NK-92 treated with Interleukin-12 subunit alpha and Interleukin-12 subunit beta, amount 100 ng/mL, for 24 hours (cell line): ENCODE measurements at places on chromosomes 1 and 21.
A peak's percentile ranks its signal among the peaks of the same experiment; 100 is the strongest.

DNA sequence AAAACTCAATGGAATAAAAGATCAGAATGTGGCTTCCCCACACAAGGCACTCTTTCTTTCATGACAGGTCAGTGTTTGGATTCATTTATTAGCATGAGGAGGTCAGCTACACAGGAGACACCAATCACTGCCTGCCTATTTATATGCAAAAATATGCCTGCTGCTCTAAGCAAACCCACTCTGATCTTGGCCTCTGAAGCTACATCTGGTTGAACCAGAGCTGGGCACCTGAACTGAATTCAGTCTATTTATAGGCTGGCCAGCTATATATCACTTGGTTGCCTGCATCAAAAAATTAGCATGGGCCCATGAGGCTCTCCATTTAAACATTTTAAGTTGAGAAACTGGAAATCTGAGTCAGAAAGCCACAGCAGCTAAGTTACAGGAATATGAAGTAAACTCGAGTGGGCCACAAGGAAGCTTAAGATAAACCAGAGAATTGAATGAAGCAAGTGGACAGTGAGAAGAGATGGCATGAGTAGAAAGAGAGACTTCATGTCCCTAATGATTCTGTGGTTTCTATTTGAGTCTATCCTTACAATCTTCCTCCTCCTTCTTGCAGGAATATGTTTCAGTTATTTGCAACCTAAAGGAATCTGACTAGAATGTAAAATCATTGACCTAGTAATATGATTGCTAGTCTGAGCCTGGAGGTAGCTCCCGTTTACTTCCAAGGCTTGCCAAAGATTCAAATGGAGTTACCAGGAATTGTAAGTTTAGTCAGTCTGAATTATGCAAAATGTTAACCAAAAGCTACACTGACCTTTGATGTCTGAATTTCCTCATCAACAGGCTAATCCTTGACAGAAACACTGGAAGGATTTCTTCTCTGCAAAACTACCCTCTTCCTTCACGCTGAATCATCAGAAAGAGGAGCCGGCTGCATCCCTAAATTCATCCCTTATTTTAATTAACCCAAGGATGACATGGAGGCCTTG lies 17.7 kb downstream of the DDAH1 start:
- no peak for DNase-seq

GRCh38 chr1:10339036-10339567 lies 59.8 kb upstream of the PGD start:
- DNase-seq: no peak

- DNase-seq: no peak
These were observed 72.2 kb downstream of the PLEKHA6 start for GRCh38 chr1:204287466-204287891.

GRCh38 chr1:114100148-114100547 lies 53.5 kb downstream of the SYT6 start:
- DNase-seq: no peak

- no peak for DNase-seq
These were observed 6.3 kb downstream of the C1orf53 start for GRCh38 chr1:197908716-197909220.

- DNase-seq: no peak
These were observed 450.0 kb downstream of the USP25 start for GRCh38 chr21:16179773-16180172.

DNA sequence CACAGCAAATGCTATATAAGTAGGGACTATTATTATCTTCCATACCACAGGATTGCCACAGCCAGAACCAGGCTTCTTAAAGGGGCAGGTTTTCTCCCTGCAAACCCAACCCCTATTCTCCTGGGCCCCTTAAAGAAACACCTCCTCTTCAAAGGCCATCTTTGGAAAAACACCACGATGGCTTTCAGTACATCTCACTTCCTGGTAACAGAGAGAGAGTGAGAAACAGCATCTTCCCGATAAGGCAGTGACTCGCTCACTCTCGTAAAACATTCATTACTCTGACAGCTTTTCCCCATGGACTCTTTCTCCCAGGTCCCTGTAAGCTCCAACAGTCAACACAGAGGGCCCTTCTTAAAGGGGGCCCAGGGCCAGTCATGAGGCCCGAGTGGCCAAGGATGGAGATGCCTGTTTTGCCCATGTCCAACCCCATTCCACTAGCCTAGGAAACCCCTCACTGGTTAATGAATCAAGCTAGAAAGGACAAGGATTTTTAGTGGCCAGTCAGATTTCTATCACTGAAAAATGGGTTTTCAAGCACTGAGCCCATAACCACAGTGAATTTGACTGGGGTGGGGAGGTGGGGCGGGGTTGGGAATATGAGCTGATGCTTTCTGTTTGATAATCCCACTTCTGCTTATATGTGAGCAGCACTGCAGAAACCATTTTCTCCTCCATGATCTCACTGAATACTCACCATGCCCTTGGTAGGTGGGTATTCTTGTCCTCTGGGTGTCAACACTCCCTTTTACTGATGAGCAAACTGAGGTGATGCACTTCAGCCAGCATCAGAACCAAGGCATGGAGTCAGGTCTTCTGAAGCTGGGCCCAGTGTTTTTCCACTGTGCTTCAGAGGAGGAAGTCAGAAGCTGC lies 3.6 kb upstream of the NAV1 start:
- DNase-seq: no peak

GRCh38 chr1:229334716-229335115 lies 8.1 kb downstream of the CCSAP start:
- no peak for DNase-seq

DNA sequence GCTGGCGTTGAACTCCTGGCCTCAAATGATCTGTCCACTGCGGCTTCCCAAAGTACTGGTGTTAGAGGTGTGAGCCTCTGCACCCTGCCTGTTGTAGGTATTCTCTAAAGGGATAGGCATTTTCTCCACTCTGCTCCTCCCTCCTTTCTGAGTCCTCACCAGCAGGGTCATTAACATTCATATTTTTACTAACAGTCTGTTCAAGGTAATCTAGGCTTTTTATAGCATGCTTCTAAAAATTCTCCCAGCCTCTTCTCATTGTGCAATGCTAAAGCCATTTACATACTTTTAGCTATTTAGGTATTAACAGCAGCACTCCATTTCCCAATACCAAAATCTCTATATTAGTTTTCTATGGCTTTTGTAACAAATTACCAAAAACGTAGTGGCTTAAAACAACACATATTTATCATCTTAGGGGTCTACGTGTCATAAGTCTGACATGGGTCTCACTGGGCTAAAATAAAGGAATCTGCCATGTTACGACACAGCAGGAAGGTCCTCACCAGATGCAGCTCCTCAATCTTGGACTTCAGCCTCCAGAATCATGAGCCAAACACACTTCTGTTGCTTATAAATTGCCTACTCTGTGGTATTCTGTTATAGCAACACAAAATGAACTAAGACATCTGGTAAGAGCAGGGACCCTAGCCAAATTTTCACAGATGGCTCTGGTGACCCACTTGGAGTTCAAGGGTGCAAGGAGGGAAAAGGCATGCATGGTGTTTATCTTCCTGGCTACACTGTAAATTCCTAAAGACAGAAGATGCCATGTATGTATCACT lies 2.9 kb upstream of the SLC2A7 start:
- DNase-seq: no peak

DNA sequence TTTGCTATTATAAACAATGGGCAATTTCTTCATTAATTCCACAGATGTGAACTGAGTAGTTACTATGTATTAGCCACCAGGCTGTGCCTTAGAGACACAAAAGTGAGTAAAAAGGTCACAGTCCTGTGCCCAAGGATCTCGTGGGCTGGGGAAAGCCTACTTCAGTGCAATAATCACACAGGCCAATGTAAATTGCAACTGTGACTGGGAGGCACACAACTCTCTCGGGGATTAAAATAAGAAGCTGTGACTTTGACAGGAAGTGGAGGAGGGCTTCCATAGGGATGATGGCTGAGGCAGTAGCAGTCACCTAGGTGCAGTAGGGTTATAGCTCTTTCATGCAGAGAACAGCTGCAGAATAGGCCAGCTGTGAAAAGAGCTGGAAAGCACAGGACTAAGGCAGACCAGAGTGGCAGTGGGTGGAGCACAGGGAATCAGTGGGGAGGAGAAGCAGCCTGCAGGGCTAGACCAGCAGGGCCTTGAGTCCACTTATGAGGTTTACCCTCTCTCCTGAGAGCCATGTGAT lies 121.9 kb downstream of the MAB21L3 start:
- DNase-seq: no peak

DNA sequence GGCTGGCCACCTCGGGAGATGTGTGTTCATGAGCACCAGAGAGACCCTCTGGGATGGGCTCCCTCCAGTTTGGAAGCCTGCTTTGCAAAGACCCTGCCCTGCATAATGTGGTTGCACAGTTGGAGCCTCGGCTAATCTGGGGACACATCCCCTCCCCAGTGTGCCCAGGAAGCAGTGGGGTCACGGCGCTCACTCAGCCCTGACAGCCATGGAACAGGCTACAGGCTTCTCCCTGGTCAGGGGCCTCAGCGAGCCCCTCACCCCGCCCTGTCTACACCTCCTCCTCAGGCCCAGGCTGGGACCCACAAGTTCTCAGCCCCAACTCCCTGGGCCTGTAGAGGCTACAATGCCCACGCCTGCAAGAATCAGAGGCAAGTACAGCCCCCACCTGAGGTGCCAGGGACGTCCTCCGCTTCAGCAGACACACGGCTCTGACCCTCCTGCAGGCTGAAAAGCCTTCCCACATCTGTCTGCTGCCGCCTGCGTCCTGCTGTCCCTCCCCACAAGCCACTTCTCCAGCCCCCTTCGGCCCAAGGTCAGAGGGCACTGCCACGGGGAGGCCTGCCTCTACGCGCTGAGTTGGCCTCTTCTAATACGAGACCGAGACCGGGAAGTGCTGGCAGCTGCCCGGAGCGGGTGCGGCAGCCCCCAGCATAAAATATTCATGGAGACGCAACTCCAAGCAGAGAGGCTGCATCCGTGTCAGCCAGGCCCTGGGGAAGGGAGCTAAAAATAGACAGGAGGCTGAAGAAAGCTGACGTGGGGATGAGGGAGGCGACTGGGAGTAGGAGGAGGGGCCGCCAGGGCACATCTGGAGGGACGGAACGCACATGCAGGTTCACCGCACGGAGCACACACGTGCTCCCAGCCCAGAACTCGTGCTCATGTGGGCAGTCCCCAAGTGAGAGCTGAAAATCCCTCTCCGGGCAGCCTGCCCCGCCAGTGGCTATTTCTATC lies 15.2 kb upstream of the GPR153 start:
- no peak for DNase-seq

- no peak for DNase-seq
These were observed 9.6 kb downstream of the ST6GALNAC3 start for GRCh38 chr1:76084029-76084627.

GRCh38 chr1:85330214-85330631 lies 53.8 kb upstream of the BCL10 start:
- DNase-seq: no peak

- no peak for DNase-seq
These were observed 38.2 kb downstream of the GRIK3 start for GRCh38 chr1:36996106-36996505.

DNA sequence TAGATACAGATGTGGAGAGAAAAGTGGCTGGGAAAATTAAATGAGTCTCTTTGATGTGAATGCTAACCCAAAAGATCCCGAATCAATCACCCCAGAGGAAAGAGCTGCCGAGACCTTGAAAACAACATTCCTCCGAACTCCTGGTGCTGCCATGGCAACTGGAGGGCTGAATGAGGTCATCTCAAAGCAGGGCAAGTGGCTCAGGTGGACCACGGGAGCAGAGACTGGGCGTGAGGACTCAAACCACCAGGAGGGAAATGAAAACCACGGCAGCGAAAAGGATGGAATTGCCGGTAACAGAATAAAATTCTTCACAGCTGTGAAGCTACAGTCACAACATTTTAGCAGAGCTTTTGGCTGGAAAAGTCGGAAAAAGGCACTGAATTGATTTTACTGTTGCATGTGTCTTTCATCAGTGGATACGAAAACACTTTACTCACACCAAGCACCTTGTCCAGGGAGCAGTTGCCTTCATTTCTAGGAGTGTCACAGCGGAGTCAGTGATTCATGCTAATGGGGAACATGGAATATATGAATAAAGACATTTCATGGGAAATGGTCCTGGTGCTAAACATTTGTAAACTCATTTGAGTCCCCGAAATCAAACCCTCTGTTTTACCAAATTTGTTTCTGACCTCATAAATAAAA lies 23.2 kb upstream of the BECN2 start:
- no peak for DNase-seq

GRCh38 chr1:9628541-9629444 lies 22.7 kb upstream of the PIK3CD start:
- peak; percentile 82 for DNase-seq

DNA sequence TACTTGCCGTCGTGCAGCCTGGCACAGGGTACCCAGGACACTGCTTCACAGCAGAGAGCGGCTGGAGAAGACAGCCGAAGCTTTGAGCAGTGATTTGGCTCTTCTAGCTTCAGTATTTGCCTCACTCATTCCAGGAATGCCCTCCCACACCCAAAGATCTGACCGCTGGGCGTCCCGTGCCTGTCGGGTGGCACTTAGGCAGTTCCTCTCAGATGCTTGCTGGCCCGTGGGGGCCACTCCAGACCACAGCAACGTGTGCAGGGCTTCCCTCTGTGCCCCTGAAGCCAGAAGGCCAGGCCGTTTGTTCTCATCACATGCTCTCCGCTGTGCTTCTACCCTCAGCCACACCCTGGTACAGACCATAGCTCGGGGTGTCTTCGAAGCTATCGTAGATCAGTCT lies 17.0 kb downstream of the RRP1B start:
- no peak for DNase-seq

- no peak for DNase-seq
These were observed 6.2 kb downstream of the CROCC start for GRCh38 chr1:16927711-16928485.

GRCh38 chr1:199089393-199090122 lies 450.7 kb downstream of the PTPRC start:
- DNase-seq: no peak

- no peak for DNase-seq
These were observed 27.6 kb downstream of the DNAJC8 start for GRCh38 chr1:28205243-28205642.

- DNase-seq: no peak
These were observed 102.3 kb downstream of the PDE4B start for GRCh38 chr1:65894738-65895605.

DNA sequence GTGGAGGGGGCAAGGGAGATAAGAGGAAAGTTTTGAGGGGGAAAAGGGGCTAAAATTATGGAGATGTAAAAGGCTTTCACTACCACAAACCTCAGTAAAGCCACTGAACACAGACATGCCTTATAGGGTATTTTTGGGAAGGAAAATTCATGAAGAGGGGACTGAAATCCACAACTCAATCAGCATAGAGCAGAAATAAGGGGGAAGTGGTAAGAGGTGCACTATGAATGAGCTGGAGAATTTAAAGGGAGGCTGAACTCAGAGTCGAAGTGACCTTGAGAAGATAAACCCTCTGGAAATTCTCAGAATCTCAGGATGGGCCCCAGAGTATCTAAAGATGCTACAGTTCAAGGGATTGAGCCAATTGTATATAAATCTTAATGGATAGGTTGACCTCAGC lies 15.3 kb downstream of the RHEX start:
- no peak for DNase-seq

- no peak for DNase-seq
These were observed 13.1 kb upstream of the EXO1 start for GRCh38 chr1:241834733-241835377.

GRCh38 chr1:203544485-203544884 lies 50.5 kb downstream of the OPTC start:
- DNase-seq: no peak
